RWPE2 (cell line): ENCODE measurements at places on chromosomes 2 and 18.

- no peak for DNase-seq
Measured at GRCh38 chr18:22493940-22494339, 76.2 kb upstream of the CTAGE1 start.

DNA sequence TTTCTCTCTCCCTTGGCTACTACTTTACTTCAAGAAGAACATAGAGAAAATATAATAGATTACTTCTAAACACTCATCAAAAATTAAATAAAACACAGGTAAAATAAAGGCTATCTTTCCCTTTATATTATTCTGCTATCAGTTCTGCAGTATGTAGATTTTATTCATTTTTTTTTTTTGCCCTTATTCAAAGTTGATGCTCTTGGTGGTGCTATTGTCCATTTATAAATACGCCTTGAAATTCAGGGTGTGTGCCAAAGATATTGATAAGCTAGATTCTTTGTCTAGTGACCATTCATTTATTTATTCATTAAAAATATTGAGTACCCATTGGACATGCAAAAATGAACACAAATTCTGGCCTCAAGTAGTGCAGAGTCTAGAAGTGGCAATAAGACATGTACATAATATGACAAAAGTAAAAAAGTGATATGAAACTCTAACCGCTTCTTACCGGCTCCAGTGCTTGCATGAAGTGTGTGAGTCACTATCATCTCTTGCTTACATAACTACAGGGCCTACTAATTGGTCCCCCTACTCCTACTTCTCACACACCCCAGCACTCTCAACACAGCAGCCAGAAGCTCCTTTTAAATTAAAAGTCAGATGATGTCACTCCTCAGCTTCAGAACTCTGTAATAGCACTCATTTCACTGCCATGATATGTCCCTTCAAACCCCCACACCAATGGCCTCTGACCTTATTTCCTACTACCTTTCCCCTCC, 208.3 kb upstream of the FANCL start:
- DNase-seq: no peak

GRCh38 chr2:46311651-46312223, 14.5 kb downstream of the EPAS1 start:
- no peak for DNase-seq

DNA sequence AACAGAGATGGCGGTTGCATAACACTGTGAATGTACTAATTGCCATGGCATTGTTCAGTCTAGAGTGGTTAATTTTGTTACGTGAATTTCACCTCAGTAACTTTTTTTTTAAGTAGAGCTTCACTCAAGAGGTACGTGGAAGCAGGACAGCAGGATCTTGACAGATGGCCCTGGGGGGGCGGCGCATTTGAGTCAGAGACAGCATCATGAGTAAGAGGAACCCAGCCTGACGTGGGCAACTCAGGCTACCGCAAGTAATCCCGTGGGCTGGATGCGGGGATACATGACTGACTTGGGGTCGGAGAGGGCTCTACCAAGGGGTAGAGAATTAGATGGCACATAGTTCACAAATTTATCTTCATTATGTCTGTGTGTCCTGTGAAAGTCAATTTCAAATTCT, 38.1 kb upstream of the DAPL1 start:
- DNase-seq: no peak

DNA sequence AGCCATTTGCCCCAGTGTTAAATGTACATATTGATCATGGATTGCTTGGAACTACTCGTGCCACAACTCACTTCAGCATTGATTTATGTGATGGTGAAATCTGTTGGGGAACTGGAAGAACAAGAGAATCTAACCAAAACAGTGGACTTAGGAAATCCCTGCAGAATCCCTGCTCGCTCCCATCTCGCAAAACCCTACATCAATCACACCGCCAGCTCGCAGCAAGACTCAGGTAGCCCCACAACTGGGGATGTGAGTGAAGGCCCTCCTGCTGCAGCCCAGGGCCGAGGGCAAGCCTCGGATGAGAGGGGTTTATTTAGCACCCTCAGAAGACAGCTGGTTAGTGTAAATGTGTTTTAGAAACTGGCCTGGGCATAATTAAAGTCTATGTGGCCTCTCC, 171.6 kb downstream of the ANAPC1 start:
- DNase-seq: no peak

GRCh38 chr2:70708376-70709199, 59.4 kb downstream of the ADD2 start:
- DNase-seq: no peak

- DNase-seq: no peak
Measured at GRCh38 chr2:70767079-70767698, 811 bp downstream of the ADD2 start.

- no peak for DNase-seq
Measured at GRCh38 chr2:135775420-135775819, 33.8 kb downstream of the UBXN4 start.

DNA sequence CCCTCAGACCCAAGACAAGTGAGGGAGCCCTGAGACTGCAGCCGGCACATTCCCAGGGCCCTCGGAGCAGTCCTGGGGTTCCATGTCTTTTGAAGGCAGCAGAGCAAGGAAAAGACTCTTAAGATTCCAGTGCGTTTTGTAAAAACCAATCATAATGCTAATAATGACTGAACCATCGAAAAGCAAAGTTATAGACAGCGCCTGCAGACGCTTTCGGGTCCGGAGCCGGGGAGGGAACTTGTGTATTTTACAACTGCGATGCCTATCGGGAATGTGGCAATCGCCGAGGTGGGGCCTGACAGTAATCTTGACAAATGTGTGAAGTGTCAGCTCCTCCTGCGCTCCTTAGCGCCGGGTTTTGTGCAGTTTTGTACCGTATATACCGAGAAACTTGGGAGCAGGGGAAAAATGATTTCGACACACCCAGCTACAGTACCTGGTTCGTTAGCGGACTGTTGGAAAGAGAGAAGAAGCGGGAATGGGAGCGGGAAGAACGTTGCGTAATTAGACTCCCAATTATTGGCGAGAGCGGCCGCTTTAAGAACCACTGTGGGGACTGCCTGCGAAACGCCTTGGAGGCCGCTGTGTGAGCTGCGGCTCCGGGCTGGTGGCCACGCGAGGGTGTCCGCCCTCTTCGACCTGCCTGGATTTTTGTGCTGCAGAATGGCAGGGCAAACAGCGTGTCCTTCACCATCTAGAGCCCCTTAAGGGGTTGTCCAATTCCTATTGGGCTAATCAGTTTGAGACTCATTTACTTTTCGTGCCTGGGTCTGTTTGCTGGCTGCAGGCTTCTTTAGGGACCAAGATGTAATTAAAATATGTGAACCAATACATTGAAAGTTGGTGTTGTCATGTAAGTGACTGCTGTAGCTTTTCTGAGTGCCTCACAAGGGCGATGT, 2.4 kb downstream of the EPAS1 start:
- DNase-seq: no peak

- DNase-seq: no peak
Measured at GRCh38 chr2:133941666-133942065, 312.2 kb upstream of the MGAT5 start.

GRCh38 chr18:32769586-32770053, 3.2 kb downstream of the KLHL14 start:
- DNase-seq: peak; percentile 40

DNA sequence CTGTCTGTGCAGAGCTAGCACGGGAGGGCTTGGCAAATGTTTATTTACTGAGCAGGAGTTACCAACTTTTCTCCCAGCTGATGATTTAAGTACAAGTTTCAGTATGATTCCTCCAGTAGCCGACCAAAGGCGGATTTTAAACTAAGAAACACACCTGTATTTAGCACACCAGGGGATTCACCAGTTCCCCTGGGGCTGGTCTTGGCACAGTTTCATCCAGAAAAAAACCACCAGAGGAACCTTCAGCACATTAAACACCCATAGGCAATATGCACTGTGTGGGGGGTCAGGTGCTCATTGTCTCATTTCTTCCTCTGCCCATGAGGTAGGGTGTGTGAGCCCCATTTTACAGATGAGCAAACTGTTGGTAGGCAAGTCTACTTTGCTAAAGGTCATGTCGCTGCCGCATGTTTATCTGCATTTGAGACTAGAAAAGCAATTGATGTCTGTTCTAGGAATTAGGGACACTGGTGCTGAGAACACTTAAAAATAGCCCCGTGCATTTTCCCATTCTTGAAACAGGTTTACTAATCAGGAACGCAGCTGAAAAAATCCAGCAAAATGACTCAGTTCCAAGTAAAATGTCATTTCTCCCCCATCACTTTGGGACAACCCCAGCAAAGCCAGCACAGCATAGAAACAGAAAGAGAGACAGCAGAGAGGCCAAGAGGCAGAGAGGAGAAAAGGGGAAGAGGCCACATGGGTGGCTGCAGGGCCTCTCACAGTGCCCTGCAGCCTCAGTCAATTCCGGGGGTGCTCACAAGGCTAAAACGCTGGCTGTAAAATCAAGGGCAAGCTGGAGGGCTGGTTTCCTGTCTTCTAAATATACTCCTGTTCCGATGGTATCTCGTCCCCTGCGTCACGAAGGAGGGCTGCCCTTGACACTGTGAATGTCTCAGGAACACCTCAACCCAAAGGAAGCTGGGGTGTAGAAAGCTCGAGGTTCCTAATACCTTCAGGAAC, 166.8 kb upstream of the ID2 start:
- no peak for DNase-seq

GRCh38 chr2:176852667-176853066, 359.9 kb upstream of the HNRNPA3 start:
- DNase-seq: no peak

DNA sequence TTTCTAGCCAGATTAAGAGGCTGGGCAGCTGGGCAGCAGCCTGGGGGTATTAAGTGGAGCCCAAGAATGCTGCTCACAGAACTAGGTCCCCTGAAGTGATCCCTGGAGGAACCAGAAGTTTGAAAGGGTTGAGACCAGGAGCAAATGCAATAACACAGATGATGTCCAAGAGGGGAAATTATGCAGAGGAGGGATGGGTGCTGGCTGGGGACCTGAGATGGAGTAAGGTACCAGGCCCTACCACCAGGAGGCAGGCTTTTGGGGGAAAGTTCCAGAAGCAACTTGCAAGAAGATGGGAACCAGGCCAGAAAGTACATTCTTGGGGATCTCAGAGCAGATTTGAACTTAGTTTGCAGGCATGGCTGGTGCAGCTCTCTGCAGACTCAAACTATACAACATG, 175.1 kb downstream of the NCK2 start:
- DNase-seq: no peak

DNA sequence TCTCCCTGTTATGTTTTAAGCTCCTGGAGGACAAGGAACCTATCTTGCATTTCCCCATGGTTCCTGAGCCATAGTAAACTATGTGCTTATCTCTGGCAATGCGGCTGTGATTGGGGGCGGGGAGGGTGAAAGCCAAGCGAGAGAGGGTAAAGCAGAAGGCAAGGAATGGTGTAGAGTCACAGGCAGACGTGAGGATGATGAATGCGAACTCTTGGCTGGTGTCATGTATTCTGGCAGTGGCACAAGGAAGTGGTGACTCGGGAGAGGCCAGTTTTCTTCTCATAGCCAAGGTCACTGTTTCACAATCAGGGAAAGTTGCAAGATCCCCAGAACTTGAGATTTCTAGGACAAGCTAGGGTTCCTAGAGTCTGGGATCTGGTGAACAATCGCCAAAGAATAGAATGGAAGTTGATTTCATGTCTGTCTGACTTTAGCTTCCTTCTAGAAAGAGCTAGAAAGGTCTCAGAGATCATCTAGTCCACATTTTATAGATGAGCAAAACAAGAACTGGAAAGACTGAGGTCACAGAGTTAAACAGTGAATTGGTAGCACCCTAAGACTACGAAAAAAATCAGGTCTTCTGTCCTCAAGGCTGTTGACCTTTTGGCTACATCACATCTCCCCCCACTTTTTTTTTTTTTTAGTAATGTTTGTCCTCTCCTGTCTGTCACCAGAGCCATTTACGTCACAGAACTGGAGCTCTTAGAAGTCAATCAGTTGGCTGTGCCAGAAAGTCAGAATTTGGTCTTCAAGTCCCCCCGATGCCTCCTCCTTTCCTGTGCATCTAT, 137.0 kb downstream of the BCL11A start:
- no peak for DNase-seq

- DNase-seq: no peak
Measured at GRCh38 chr2:74131901-74132300, 15.8 kb downstream of the BOLA3 start.

DNA sequence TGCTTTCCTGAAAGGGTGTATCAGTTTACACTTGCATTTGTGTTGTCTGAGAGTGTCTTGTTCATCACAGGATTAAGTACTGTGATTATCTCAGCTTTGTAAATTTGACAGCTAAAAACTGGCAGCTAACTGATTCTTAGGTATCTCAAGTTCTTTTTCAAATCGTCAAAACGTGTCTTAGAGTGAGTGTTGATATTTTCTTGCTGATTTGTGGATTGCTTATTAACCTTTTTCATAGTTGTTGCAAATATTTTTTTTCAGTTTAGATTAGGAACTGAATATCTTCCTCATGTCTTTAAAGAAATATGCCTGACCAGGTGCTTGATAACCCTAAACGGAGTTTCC, 41.9 kb downstream of the LRRFIP1 start:
- no peak for DNase-seq

- DNase-seq: no peak
Measured at GRCh38 chr2:65630643-65631042, 198.2 kb upstream of the SPRED2 start.

GRCh38 chr2:71102981-71103681, 26.9 kb downstream of the MCEE start:
- DNase-seq: no peak

DNA sequence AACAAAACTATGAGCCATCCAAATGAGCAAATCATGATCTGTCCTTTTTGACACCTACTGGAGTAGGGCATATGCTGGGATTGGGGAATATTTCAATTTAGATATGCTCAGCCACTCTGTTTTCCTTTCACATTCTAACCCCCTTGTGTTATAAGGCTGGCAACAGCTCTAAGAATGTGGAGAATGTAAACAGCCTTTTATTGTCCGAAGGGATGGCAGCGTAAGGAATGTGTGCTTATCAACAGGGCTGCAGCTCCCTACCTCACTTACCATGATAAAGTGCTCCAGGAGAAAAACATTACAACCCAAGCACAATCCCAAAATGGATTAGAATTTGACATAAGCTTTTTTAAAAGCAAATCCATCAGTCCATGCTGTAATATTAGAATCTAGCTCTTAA, 2.2 kb downstream of the NXPH2 start:
- no peak for DNase-seq

GRCh38 chr2:176174824-176175708, 13.4 kb upstream of the HOXD1 start:
- DNase-seq: no peak

DNA sequence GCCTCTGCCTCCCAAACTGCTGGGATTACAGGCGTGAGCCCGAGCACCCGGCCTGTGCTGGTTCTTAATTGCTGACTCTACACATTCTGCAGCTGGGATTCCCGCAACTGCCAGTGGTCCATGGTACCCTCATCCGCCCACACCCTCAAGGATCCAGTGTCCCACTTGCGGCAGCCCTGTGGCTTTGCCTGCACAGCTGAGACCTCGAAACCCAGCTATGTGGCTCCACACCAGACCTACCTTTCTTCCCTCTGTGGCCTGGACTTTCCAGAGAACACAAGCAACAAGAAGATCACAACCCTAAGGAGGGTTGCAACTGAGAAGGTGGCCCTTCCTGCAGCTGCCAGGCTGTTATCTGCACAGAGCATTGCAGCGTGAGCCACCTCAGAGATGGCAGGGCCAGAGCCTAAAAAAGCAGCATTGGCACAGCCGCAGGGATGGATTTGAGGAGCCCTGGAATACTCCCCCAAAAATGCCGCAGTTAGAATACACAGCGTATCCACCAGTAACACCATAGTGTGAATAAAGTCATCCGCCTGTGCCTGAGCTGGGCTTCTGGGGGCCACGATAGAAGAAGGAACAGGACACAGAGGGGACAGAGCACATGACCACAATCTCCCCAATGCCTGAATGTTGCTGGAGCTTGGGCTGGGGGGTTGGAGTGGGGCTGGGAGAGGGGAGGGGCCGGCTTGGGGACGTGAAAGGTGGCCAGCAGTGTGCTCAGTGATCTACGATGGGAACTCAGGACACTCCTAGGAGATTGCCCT, 1.9 kb downstream of the GPR55 start:
- no peak for DNase-seq
